ENCODE measurements at places on chromosomes 16 and 17.

DNA sequence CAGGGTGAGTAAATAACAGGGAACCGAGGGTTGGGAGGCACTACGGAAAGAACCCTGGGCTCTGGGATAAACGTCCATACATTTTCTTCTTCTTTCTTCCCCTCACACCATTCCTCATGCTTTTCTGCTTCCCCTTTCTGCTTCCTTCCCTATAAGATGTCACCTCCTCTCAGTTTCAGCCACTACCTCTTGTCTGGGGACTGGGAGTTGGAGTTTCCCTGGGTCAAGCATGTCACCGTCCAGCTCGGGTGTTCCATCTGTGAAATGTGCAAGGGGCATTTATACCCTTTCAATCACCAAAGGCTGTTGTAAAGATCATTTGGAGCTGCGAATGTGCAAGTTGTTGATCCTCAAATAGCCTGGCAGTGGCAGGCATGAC, 17.5 kb upstream of the CCL22 start:
- no peak for DNase-seq
- no peaks in the 10 kb centered on the region for H3K36me3 ChIP-seq
- H3K4me3 ChIP-seq, result no peak overlapping the region
- H3K27me3 ChIP-seq, result no peaks in the 10 kb centered on the region
- H3K27ac ChIP-seq, result no peak overlapping the region
- peaks cover 9% of the 10 kb centered on the region for H3K4me1 ChIP-seq

DNA sequence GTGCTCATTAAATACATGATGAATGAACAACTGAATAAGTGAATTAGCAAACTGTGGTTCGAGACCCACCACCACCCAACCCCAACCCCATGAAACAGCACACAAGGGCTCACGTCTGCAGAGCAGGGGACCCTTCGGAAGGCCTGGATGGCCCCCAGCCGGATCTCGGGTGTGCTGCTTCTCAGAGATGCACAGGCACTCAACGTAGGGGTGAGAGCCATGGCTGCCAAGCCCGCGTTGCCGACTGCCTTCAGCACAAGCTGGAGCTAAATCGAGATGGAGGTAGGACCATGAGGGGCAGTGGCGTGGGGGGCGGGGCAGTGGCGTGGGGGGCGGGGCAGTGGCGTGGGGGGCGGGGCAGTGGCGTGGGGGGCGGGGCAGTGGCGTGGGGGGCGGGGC, 93.2 kb downstream of the LITAF start:
- H3K4me3 ChIP-seq, result no peak overlapping the region
- H3K27ac ChIP-seq, result no peak overlapping the region
- H3K36me3 ChIP-seq, result no peaks in the 10 kb centered on the region
- no peaks in the 10 kb centered on the region for H3K27me3 ChIP-seq
- peaks cover 12% of the 10 kb centered on the region for H3K4me1 ChIP-seq

DNA sequence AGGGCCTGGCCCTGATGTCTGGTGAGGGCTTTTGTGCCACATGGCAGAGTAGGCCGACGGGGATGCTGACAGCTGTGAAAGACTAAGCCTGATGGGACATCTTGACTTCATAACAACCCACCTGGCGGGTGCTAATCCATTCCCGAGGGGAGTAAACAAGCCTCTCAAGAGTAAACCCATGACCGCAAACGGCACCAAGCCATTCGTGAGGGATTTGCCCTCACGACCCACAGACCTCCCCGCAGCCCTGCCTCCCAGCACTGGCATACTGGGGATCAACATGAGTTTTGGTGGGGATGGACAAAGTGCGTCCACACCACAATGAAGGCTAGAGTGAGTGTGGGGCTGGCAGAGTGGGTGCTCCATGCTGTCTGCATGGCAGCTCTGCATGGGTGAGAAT, 11.7 kb downstream of the RNF213 start:
- H3K27me3 ChIP-seq, result no peaks in the 10 kb centered on the region
- H3K27ac ChIP-seq, result no peak overlapping the region
- H3K36me3 ChIP-seq, result peaks cover 5% of the 10 kb centered on the region
- H3K4me3 ChIP-seq, result no peak overlapping the region

DNA sequence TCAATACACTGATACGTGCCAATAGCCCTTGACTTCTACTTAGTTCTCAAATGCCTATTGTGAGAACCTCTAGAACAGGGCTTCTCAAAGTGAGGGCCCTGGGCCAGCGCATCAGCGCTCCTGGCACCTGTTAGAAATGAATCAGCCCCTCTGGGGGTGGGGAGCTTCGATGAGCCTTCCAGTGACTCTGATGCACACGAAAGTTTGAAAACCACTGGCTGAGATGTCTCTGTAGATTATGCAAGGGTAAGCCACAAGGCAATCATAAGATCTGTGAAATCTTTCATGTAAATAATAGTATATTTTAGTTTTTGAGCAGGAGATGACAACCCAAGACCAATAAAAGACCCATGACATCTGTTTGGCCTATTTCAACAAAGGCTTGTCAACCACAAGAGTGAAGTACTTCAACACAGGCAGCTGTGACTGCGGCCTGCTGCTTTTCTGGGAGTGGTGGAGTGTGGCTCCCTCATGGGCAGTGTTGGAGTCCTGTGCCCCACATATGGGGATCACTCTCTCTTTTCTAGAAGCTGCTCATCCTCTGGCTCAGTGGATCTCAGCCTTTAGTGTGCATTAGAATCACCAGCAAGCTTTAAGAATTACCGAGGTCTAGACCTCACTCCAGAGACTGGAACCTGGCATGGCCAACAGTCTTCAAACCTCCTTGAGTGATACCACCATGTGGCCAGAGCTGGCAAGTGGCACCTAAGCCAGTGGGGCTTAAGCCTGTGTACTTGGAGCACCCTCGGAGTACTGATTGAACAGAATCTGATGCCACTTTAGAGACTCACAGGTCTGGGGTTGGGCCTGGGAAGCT, 5.8 kb downstream of the MTHFSD start:
- no peak for DNase-seq
- no peaks in the 10 kb centered on the region for H3K27me3 ChIP-seq
- no peaks in the 10 kb centered on the region for H3K36me3 ChIP-seq
- no peaks in the 10 kb centered on the region for H3K4me1 ChIP-seq
- no peak overlapping the region for H3K4me3 ChIP-seq
